ENCODE measurements at places on chromosomes 2 and 18.

DNA sequence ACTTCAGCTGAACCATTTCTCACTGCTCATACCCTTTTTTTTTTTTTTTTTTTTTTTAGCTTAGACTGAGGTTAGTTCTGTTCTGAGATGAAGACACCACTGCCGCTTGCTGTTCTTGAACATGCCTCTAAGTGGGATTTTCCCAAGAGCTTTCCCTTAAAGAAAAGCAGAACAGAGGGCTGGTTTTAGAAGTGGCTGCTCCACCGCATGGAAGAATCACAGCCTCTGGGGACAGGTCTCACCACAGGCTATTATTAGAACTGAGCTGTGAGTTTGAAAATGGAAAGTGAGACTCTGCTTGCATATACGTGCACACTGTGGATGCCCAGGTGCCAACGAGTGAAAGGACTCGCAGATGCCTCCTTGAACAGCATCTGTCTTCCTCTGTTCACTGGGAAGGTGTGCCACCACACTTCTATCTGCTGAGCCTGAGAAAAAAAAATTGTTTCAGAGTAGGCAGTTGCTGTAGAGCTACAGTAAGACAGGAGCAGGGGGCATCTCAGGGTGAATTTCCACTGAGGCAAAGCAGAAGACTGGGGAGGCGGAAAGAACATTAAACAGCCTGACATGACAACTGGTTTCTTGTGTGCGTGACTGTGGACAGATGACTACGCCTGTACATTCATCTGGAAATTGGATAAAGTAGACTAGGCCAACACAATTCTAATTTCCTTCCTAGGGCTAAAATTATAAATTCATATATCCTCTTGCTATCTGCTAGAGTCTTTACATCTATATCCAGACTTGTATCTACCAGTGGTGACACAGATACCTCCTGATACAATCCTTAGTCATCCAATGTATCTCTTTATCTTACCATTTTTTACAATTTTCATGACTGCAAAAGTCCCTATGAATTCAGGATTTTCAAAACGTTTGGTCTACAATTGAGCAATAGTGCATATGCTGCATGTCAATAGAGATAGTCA, 1045.7 kb upstream of the CELF4 start:
- DNase-seq: no peak

GRCh38 chr2:135825550-135826176, 11.3 kb downstream of the LCT start:
- no peak for DNase-seq

DNA sequence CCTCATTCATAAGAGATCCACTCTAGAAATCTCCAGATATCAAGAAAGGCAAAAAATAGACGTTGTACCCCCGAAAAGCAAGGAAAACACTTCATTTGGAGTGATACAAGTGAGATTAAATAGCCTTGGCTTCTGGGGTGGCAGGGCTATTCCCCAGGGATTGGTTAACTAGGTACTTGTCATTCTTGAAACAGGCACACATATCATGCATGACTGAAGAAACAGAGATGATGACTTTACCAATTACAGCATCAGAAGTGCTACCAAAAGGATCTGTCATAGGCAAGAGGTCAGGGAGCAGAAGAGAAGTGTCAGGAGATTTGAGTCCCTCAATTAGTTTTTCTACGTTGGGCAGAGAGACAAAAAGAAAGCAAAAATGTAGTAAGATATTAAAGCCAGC, 45.2 kb upstream of the NFU1 start:
- DNase-seq: no peak

DNA sequence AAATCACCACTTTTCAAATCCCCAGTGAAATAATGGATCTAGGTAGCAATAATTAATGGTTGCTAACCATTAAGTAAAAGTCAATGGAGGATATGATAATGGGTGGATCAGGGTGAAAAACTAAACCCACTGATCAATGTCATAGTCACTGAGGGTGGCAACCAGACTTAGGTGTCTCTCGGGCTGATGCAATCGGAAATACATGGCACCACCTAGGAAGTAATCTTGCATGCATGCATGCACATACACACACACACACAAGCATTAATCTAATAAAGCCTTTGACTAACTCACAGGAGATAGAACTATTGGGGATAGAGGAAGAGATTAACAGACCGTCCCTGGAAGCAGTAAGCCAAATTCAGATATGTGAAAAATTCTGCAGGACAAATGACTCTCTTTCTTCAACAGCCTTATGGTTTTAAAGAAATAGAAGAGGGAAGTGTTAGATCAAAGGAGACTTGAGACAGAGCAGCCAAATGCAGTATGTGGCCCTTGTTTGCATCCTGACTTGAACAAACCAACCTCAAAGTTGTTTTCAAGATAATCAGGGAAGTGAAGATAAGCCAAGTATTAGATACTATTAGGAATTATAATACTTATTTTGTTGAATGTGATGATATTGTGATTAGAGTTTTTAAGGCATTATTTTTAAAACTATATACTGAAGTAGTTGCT, 186.0 kb upstream of the RMP24 start:
- DNase-seq: no peak

DNA sequence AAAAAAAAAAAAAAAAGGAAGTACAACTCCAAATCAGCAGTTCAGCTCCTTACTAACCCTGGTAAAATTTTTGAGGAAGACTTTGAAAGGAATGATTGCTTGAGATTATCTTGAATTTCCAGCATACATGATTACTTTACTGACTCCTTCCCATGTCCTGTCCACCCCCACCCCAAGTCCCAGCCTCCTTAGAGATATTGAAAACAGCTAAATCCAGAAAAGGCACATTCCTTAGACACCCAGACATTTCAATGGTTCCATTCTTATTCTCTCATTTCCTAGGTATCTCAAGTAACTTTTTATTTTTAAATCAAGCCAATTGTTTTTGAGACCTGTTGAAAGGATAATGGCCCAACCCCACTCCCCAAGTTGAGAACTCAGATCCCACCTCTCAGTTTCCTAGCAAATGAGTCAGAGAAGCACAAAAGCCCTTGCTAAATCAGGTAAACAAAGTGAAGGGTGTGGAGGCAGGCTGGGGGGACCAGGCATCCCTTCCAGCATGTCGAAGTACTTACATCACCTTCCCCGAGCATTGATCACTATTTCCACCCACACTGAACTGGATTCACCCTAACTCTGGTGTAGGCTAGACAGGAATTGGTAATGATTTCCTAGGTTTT, 95.4 kb upstream of the FZD7 start:
- no peak for DNase-seq

DNA sequence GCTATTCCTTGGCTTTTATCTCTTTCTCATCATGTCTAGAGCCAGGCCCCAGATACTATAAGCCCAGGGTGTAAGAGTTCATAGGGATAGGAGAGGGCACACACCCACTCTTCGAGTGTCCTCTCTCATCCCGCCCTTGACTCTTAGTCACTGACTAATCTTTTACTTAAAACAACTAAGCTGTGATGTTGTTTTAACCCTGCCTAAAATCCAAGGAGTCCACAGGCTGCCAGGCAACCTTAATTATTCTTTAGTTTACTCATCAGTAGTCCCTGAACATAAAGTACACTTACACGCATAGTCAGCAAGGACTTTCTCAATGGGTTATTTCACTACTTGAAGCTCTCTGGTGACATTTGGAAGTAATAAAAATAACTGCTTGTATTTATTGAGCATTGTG, 28.4 kb downstream of the GREB1L start:
- DNase-seq: no peak

DNA sequence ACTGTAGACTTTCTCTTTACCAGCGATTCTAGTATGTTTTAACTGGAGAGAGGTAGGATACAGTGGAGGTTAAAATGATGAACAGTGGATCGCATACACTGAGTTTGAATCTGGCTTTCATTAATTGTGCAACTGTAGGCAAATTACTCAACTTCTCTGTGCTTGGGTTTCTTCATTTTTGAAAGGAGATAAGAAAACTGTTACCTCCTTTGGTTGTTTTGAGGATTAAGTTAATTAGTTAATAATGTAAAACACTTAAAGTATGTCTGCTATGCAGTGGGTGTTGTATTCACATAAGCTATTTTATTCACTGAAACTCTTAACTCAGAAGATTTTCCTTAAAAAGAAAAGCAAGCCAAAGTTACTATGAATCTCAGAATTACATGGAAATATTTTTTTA, 111.8 kb upstream of the CYP20A1 start:
- no peak for DNase-seq

- DNase-seq: no peak
Measured at GRCh38 chr2:48147719-48148118, 241.4 kb upstream of the FBXO11 start.

DNA sequence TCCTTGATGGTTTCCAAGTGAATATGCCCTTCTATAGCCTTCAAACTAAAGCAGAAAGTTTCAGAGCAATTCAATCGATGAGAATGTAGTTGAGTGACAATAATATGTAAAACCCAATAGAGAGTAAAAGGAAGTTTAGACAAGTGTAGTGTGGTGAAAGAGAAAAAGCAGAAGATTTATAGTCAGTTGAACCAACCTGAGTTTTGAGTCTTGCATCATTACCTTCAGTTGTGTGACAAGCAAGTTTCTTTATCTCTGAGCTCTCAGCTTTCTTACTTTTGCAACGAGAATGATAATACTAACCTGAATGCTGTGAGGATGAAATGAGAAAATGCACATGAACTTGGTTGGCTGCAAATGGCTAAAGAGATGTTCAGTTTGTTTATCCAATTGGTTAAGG, 40.6 kb upstream of the TMEM247 start:
- DNase-seq: no peak

DNA sequence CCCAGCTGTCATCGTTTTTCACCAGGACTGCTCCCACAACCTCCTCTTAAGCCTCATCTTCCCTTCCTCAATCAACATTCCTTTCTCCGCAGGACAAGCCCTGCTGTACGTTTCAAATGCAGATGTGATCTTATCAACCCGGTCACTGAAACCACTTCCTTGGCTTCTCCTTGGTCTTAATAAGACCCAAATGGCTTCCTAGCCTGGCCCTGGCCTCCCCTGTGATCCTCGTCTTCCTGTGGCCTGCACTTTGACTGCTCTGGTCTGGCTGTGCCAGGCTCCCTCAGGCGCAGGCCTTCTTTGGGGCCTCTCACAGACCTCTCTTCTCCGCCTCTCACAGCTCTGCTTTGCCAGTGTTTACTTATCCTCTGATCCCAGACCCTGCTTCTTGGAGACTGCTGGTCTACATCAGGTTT, 4.7 kb upstream of the ADNP2 start:
- DNase-seq: no peak

GRCh38 chr2:88053296-88053695, 2.3 kb downstream of the KRCC1 start:
- DNase-seq: no peak
